ENCODE measurements at places on chromosomes 6 and 20.
A peak's percentile ranks its signal among the peaks of the same experiment; 100 is the strongest.

DNA sequence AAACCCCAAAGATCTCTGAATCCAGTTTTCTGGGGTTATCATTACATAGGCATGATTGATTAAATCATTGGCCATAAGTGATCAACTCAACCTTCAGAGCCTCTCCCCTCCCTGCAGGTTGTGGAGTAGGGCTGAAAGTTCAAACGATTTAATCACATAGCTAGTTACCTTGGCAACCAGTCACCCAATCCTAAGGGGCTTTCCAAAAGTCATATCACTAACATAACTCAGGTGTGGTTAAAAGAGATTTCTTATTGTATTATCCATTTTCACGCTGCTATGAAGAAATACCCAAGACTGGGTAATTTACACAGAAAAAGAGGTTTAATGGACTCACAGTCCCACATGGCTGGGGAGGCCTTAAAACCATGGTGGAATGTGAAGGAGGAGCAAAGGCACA lies 935.1 kb upstream of the SLC35B3 start:
- DNase-seq = no peak

GRCh38 chr6:161265975-161266374 lies 7.9 kb downstream of the AGPAT4 start:
- peak; percentile 11 for DNase-seq

DNA sequence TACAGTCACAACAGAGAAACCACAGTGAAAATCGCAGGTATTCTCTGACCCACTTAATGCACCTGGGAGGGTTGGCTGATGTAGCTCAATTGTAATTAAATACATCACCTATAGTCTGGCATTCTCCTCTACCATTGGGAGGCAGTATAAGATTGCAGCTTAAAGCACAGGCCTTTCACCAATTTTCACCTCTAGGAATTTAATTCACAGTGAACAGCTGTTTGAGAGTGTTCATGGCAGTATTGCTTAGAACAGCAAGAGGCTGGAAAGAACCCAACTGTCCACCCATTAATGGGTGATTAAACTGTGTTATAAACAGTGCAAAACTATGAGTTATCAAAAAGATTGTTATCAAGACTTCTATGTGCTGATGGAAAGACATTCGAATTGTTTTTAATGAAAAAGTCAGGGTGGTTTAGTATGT lies 2.0 kb downstream of the EDEM2 start:
- DNase-seq = no peak

- DNase-seq = no peak
Measured at GRCh38 chr6:16129623-16130401, 926 bp downstream of the MYLIP start.

DNA sequence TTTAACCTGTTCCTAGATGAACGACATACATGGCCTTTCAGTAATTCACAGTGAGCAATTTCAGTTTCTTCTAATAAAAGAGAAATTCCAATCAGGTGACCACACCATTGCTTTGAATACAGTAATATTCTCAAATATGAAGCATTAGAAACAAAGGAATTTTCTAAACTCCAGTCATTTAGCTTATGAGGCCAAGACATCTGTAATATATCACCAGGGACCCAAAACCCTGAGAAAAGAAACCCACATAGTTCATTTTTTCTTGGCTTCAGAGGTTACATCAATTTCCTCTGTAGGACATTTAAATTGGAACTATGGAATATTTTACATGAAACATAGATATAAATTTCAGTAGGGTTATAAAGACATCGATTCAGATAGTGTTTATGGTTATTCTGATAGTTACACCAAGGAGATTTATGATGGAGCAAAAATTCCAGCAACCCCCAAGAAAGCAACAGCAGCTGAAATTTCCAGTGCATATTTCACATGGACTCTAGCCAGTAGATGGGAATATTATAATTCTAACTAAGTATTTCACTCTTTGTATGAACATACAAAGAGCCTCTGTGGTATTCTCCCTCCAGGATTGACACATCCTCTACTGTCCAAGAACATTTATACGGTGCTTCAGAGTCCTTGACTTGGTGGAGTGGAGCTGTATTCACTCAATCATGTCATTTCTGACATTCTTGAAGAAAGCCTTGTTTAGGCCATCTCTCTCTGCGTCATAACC lies 82.9 kb downstream of the ADGRG6 start:
- DNase-seq = no peak

DNA sequence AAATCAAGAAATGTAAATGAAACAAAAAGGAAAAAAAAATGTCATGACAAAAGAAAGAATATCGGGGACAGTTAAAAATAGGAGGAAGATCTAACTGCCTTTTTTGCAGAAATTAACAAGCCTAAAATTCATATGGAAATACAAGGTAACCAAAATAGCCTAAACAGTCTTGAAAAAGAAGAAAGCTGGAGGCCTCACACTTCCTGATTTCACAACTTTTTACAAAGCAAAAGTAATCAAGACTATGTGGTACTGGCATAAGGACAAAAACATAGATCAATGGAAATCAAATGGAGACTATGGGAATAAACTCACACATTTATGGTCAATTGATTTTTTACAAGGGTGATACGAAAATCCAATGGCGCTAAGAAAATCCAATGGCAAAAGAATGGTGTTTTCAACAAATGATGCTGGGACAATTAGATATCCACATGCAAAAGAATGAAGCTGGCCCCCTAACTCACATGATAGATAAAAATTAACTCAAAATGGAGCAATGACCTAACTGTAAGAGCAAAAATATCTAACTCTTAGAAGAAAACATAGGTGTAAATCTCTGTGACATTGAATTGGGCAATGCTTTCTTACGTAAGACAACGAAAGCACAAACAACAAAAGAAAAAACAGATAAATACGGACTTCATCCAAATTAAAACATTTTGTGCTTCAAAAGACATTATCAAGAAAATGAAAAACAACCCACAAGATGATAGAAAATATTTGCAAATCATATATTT lies 24.5 kb downstream of the MAP3K5 start:
- no peak for DNase-seq

DNA sequence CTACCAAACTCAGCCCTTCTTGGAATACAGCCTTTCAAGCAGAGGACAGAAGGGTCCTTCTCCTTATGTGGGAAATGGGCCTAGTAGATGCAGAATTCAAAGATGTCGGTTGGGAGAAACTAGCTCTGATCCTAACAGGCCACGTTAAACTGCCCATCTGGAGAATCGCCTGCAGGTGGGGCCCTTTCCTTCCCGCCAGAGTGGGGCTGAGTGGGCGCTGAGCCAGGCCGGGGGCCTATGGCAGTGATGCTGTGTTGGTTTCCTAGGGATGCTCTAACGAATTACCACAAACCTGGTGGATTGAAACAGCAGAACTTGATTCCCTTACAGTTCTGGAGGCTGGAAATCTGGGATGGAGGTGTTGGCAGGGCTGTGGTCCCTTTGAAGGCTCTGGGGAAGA lies 9.1 kb downstream of the MAPK13 start:
- no peak for DNase-seq

DNA sequence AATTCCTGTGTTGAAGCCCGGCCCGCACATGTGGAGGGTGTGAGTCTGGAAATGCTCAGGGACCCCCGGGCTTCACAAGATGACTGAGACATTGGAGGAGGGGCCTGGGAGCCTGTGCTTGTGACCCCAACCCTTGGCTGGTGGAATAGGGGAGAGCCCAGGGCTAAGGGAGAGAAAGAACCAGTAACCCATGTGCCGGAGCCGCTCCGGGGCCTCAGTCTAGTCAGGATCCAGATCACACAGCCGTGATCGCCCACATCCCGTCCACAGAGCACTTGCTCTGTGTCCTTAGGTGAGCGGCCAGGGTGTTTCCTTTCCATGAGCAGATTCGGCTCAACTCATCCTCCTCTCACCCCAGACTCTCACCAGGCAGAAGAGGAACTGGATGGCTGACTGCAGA lies 152.3 kb upstream of the RPS6KA2 start:
- DNase-seq = no peak

- DNase-seq = no peak
Measured at GRCh38 chr6:168291450-168291849, 28.1 kb downstream of the DACT2 start.

DNA sequence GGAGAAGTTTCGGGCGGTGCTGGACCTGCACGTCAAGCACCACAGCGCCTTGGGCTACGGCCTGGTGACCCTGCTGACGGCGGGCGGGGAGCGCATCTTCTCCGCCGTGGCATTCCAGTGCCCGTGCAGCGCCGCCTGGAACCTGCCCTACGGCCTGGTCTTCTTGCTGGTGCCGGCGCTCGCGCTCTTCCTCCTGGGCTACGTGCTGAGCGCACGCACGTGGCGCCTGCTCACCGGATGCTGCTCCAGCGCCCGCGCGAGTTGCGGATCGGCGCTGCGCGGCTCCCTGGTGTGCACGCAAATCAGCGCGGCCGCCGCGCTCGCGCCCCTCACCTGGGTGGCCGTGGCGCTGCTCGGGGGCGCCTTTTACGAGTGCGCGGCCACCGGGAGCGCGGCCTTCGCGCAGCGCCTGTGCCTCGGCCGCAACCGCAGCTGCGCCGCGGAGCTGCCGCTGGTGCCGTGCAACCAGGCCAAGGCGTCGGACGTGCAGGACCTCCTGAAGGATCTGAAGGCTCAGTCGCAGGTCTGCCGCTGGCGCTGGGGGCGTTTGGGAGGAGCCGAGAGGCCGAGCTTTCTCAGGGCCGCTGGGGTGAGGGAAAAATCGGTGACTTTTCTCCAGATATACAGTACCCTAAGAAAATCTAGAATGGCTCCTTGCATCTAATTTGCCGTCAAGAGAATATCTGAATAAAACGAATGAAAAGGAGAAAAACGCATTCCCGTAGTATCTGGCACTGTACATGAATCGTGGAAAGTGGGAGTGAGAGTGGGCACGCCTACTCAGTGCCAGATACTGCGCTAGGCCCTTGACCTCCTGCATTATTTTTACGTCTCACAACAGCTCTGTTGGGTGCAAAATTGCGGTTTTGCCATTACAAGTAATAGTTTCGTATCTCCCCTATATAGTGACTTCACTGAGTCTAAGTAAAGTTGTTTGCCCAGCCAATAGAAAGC lies 1.0 kb downstream of the CALHM6 start:
- peak; percentile 81 for DNase-seq

GRCh38 chr6:67210450-67210849 lies 1424.6 kb upstream of the ADGRB3 start:
- no peak for DNase-seq

- no peak for DNase-seq
Measured at GRCh38 chr6:131400054-131400778, 172.8 kb upstream of the ARG1 start.

DNA sequence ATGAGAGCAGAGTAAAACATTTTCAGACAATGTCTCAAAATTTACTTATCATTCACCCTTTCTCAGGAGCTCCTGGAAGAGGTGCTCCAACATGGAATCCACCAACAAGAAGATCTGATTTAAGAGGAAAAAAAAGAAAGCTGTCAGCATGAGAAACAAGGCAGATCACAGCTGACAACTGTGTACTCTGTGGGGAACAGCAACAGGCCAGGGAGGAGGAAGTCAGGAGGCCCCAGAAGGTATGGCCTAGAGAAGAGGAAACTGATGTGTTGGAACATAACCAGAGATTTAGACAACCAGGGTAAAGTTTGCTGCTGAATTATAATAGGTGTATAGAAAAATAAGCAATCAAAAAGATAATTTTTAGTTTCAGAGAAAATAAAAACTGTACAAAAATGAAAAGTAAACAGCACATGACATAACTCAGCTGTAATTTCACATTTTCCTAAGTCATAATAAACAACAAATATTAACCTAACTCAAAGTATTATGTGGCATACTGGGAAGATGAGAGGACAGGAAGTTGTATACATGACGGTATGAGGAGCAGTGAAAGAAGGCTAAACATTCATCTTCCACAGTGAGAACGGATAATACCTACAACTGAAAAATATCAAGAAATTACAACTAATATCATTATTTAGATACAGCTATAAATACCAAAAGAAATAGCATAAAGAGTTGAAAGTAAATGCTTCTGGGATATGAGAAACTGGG lies 113.6 kb upstream of the EMILIN3 start:
- DNase-seq = peak; percentile 3

- no peak for DNase-seq
Measured at GRCh38 chr6:100181309-100181708, 187.3 kb upstream of the MCHR2 start.

GRCh38 chr6:53790886-53791285 lies 3.9 kb upstream of the LRRC1 start:
- DNase-seq = no peak

GRCh38 chr20:38208088-38208487 lies 43.0 kb upstream of the TGM2 start:
- DNase-seq = no peak

DNA sequence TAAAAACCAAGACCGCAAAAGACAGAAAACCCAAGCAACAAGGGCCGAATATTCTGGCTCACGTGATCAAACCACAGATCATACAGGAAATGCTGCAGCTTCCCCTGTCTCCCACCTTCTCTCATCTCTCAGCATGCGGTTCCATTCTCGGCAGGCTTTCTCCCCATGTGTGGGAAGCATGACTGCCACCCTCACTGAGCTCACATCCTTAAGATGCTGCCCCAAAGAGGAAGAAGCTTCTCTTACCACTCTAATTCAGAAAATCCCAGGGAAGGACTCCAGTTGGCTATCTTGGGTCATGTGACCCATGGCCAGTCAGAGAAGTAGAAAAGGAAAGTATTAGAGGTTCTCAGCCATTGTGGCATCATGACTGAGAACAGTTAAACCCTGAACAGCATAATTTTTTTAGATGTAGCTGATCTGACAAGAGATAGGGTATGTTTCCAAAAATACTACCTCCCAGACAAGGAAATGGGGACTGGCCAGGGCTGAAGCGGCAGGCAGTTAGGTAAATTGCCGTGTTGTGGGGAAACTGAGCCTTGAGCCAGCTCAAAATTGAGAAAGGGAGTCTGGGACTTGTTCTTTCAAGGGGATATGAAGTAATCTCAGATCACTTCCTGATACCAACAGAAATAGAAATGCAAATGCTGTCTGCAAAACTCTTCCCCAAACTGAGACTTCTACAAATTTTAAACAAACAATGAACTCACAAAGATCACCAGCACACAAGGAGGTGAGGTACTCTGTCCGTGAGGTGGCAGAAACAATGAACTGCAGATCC lies 37.1 kb upstream of the GRM4 start:
- DNase-seq = peak; percentile 60

DNA sequence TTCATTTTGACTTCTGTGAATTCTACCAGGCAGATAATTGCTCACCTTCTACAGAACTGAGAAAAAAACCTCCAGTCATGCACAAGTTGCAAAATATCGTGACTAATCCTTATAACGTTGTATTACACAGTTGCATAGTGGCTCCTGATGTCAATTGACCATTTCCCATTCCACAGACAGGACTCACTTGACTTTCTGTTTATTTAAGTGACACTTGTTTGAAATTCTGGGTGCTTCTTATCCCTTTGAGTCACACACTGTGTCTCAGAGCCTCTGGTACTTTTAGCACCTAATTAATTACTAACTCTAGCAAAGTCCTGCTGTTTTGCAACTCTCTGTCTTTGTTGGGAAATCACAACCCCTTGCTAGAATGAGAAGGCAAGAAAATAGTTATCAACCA lies 16.2 kb upstream of the RSPO3 start:
- no peak for DNase-seq

DNA sequence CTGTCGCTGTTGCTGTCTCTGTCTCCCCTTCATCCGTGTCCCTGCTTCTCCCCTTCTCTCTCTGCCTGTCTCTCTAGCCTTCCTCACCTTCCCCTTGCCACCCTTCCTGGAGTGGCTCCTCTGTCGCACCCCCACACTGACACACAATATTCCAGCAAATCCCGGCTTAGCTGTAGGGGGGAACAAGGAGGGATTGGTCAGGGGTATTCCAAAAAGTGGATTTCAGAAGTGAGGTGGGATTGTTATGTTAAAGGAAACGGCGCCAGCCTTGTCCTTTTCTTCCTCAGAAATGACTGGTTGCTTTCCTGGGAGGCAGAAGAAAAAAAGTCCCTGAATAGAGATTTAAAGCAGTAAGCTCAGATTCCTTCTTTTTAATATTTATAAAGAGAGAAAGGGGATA lies 76.3 kb upstream of the SIRPA start:
- no peak for DNase-seq

- DNase-seq = no peak
Measured at GRCh38 chr6:4635666-4636065, 140.5 kb upstream of the CDYL start.
